Stimulated activated CD4-positive, alpha-beta T cell treated with anti-CD3 and anti-CD28 coated beads, Interleukin-12 subunit alpha, Interleukin-12 subunit beta, amount 100 ng/mL, for 24 hours (primary cell): ENCODE measurements at places on chromosomes 7 and 10.

- DNase-seq = no peak
Measured at GRCh38 chr7:102916426-102916825, 3.6 kb downstream of the LRRC17 start.

- no peak for DNase-seq
Measured at GRCh38 chr10:100355086-100355485, 8.1 kb downstream of the SCD start.

DNA sequence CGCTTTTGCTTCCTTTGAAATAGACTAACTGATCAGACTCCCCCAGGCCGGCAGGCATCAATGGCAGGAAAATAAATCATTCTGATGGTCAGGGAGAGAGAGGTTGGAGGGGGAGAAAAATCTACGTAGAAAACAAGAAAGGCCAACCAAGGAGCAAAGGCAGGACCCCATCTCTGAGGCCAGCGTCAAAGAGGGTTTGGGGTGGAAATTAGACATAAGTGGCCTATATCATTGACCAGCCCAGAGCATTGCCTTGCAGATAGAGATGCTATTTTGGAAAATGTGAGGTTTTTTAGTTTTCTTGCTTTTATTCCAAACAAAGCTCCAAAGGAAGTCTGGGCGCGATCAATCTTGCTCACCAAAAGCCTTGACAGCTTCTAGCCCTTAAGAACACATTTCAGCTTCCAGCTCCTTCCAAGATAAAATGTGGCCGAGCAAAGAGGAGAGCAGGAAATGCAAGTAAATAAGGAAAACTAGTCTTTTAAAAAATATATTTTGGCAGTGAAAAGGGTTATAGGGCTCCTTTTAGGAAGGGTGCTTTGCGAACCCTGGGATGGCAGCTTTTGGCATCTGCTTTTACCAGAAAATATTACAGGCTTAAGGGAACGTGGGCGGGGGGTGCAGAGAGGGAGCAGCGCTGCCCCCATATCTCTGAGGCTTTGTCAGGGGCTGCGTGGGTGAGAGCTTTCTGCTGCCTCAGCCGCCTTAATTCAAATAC lies 2.0 kb upstream of the HOXA2 start:
- no peak for DNase-seq

DNA sequence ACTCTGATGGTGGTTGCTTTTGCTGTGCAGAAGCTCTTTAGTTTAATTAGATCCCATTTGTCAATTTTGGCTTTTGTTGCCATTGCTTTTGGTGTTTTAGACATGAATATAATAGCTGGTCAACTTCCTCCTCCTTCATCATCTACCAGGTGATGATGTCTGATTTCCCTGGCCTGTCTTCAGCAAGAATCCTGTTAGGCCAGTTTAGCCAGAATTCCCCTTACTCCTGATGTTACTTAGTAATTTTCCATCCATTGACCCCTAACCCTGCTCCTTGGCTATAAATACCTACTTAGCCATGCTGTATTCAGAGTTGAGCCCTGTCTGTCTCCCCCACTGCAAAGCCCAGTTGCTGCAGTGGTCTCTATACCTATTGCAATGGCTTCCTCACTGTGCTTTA lies 91.4 kb downstream of the ZNF777 start:
- DNase-seq = no peak

- DNase-seq = no peak
Measured at GRCh38 chr10:112247791-112248190, 35.4 kb upstream of the TECTB start.

DNA sequence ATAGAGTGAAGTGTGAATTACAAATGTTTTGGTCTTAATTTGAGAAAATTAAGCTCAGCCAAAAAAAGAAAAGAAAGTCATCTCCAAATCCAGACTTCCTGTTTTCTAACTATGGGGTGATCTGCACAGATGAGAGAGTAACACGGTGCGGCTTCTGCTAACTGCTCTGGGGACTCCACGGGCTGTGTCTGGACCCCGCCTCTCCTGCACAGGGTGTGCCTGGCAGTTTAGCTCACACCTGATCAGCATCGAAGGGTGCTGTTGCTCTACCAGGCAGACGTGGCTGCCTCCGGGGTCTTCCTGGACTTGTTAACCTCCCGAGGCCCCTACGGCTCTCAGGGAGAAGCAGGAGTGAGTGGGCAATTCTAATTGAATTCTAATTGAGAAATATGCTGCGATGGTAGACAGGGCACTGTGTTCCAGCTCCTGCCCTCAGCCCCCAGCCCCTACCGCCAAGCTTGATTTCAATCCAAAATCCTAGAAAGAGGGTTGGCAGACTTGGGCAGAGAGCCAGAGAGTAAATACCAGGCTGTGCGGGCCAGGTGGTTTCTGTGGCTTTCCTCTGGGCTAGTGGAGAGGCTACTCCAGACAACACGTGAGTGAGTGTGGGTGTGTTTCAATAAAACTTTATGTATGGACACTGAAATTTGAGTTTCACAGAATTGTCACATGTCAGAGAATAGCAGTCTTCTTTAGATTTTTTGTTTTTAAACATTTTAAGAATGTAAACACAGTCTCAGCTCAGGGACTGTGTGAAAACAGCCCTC lies 13.4 kb downstream of the SHH start:
- no peak for DNase-seq

DNA sequence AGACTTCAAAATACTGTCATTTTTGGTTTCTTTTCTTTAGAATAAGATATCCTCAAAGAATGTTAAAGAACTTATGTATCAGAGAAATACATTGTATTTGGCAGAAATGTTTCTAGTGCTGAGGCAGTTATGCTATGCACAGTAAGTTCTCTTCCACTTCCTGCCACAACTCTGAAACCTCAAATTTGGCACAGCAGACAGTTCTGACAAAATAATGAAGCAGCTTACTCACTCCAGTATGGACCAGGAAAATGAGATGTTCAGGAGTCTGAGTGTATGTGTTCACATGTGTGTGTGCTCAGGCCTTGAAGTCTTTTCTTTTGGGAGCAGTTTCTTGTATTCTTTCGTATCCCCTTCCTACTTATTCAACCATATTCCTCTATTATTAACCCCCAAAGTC lies 197.0 kb upstream of the AGK start:
- no peak for DNase-seq

DNA sequence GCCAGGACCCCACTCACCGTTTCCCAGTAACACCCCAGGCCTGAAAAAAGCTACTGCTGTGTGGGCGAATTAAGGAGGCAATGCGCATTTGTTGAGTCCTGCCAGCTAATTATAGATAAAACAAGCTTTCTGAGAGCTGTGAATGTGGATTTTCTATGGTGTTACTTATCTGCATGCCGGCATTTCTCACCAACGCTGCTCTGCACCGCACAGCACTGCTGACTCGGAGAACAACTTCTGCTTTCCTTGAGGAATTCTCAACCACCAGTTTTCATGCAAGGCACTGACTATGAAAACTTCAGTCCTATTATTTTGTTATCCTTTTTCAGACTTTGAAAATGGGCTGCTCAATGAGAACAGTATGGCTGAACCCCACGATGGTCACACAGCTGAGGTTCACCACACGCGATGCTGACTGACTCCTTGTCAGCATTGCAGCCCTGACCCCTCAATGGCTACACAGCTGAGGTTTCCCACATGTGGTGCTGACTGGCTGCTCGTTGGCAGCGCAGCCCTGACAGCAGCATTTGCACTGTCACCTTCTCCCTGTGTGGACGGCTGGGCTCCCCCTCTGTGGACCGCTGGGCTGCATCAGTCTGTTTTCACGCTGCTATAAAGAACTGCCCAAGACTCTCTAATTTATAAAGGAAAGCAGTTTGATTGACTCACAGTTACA lies 190.6 kb downstream of the DIP2C start:
- no peak for DNase-seq

GRCh38 chr7:19143881-19144574 lies 1.2 kb downstream of the FERD3L start:
- no peak for DNase-seq

DNA sequence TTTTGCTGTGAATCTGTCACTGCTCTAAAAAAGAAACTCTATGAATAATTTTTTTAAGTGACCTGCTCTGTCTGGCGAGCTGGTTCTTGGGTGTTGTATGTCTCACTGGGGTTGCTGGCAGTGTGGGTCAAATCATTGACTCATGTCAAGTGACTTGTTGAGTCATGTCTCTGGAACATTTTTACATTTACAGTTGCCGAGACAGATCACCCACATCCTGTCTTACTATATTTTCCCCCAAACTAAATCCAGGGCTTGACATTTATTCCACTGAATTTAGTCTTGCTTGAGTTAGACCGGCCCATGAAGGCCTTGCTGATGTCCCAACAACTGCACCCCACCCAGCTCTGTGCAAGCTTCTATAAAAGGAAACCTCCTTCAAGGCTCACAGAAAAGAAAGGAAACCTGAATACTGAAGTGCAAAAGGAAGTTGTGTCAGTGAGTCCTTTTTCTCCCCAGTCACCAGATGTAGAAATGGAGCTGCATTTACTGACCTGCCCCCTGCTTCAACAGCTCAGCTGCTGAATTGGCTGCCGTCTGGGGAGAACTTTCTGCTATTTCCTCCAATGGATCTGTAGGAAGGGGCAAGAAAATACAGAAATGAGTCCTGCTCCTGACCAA lies 290.3 kb downstream of the TNS3 start:
- no peak for DNase-seq

- DNase-seq = no peak
Measured at GRCh38 chr10:119022846-119023552, 6.5 kb upstream of the NANOS1 start.

DNA sequence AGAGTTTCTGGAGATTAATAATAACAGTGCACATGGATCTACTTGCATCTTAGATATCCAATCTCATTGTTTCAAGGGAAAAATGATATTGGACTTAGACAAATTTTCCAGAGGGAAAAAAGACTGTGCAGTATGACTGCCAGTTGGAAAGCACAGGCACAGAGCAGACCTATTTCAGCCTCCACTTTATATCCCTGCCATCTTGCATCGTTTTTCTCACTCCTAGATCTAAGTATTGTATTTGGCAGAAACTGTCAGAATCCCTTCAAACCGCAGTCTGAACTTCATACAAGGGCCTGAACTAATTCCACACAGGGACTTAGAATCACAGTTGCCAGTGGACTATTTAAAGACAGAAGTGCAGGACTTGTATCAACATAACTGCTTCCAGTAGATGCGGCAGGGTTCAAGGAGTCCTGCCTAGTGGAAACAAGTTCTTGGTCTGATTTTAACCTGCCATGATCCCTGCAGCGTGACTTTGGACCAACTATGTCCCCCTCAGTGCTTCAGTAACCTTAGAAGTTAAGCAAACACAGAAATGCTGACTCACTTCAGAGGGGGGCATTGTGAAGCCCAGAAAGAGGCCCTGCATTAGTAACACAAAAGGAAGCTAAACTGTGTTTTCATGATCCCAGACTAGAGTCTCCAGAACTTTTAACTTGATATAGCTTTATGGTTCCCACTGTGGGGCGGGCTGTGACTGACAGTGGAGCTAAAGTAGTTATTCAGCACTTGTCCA lies 95.7 kb upstream of the PALS2 start:
- DNase-seq = no peak

DNA sequence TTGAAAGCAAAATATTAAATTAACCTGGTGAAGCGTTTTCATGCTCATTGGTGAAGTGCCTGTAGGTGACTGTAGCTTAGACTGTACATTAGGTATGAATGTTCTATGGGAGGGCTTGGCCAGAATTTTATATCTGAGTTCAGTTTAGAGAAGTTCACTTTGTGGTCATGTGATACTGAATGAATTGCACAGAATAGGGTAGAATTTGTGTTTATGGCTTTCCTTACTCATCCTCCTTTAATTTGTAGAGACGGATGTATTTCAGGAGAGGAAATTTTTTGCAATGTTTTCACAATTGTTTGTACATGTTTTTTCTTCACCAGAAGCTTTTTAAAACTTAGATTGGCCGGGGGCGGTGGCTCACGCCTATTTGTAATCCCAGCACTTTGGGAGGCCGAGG lies 32.3 kb downstream of the REEP3 start:
- no peak for DNase-seq

GRCh38 chr10:28676968-28677887 lies at the start of gene BAMBI:
Gene BAMBI, plus strand, starts transcription at chr10:28677521. Its CDS starts 377 bp downstream, at chr10:28677898.
- peak; percentile 83 for DNase-seq

GRCh38 chr7:26101361-26102151 lies 50.4 kb upstream of the NFE2L3 start:
- DNase-seq = no peak

DNA sequence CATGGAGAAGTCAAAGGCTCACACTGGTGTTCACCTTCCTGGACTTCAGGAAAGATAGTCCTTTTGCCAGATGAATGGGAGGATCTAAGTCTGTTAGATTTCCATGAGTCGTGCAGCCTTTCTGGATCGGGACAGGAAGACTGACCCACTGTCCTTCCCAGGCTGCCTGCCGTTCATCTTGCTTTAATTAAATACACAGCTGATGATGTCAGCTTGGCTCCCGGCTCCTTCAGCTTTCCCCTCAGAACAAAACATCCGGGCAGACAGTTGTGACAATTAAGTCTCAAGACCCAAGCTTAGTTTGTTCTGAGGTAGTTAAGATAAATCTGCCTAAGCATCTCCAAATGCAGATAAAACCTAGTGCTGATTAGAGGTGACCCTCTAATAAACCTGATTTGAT lies 58.6 kb downstream of the AUTS2 start:
- DNase-seq = no peak

DNA sequence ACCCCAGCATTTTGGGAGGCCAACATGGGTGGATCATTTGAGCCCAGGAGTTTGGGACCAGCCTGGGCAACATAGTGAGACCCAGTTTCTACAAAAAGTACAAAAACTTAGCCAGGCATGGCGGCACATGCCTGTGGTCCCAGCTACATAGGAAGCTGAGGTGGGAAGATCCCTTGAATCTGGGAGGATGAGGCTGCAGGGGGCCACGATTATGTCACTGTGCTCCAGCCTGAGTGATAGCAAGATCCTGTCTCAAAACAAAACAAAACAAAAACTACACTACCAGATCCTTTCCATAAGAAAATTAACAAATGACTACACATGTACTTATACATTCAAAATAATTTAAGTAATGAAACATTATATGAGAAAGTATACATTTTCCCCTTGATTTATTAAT lies 116.4 kb upstream of the KLF6 start:
- DNase-seq = no peak

DNA sequence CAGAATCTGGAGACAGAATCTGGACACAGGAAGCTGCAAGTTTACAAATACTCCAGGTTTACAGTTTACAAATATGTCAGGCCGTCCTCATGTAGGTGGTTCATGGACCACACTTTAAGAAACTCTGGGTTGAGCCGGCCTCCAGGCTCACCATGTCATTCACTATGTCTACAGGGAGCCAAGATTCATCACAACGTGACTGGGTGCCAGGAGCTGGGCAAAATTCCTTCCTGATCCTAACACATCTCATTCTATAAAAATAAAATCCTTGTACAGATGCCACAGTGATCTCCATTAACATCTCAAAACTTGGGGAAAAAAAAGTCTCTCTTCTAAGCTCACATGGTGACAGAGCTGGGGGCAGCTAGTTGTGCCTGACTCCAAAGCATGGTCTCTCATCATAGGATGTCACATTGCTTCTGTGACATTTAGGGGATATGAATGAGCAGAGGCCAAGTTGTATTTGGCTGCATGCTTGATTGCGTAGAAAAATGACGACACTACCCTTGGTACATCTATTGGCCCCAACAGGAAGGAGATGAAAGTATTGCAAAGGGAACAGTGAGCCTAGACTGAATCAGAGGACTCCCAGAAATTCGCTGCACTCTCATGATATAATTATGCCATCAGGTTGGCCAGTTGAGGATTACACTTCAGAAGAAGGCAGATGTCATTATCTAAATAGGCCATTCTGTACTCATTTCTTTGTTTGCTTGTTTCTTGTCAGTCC lies 35.9 kb downstream of the MTURN start:
- DNase-seq = no peak
